ENCODE measurements at places on chromosomes 2 and 18. TPM values are rescaled to one million over a fixed set of nuclear protein-coding genes. Genes with fewer than 3 reads are reported as not detected.

GRCh38 chr2:62287899-62288880 is 92.3 kb downstream of the B3GNT2 start:
- DNase-seq: peak; percentile 88

GRCh38 chr2:120659275-120659977 is 76.2 kb upstream of the GLI2 start:
- DNase-seq: no peak

CPLX4 gene
- not detected for total RNA-seq

DNA sequence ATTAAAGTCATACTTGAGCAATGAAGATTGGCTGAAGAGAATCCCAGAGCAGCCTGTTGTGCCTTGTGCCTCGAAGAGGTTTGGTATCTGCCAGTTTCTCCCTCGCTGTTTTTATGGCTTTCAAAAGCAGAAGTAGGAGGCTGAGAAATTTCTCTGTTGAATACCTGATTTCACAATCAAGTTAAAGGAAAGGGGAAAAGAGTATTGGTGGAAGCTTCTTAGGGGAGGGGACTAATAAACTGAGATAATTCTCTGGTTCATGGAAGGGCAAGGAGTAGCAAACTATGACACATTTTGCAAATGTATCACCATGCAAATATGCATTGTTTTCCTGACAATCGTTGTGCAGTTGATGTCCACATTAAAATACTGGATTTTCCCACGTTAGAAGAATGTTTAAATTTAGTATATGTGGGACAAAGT is at the start of gene IL1B:
IL1B (minus strand) TSS at position 85 of the 423 bp plus-strand sequence. CDS start 550 bp downstream, outside the sequence.
- no peak for DNase-seq

DNA sequence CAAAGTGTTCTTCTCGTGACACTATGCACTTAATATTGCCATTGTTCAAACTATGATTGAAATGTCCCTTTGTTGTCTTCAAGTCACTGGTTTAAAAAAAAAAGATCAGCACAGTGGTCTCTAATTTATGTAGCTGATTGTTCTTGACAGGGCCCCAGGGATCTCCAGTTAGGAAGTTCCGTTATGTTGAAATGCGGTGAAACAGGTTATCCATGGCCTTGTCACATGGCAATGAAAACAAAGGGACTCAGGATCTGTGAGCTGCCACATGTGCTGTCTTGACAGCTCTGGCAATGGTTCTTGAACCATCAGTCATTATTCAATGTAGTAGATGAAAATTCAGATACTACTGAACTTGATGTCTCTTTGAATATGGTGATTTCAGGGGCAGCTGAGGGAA is 147.4 kb downstream of the SETBP1 start:
- DNase-seq: no peak

DNA sequence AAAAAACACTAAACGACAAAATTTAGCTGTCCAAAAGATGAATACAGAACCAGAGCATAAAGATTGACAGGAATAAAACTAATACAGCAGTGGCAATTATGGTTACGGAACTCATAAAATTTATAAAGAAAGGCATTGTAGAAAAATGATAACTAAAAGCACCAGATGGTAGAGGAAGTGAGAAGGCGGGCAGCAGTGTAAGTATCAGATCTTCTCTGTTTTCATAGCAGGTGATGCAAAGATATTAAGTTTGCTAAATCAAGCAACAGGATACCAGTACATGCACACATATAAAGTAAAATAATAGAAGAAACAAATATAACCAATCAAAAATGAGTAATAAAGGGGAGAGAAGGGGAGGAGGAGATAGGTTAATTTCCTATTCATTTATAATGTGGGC is 103.9 kb upstream of the MEX3C start:
- no peak for DNase-seq

DNAJC27 gene
- total RNA-seq: 8.7 TPM

DNA sequence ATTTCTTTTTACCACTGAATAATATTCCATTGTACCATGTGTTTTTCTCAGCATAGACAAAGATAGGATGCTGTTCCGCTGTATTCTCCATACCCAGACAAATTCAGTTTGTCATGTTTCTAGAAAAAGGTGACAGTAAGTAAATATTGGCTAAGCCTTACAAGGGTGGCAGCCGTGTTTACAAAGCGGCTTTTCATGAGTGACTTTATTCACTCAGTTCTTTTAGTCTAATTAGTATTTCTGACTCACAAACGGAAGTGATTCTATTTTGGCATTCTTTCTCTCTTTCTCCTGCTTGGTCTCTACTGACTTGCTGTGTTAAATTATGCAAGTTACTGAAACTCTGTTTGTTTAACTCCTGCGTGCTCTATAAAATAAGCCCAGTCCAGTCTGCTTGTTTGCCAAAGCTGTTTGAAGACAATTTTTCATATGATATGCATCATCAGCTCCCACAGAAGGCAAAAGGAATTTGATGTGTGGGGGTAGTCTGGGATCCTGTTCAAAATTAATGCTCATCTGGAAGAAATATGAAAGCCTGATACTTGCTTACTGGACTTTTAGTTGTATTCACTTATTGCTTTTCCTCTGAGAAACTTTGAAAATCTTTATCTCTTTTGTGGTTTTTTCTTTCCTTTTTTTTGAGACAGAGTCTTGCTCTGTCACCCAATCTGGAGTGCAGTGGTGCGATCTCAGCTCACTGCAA is 2.3 kb upstream of the PLEKHH2 start:
- no peak for DNase-seq

DNA sequence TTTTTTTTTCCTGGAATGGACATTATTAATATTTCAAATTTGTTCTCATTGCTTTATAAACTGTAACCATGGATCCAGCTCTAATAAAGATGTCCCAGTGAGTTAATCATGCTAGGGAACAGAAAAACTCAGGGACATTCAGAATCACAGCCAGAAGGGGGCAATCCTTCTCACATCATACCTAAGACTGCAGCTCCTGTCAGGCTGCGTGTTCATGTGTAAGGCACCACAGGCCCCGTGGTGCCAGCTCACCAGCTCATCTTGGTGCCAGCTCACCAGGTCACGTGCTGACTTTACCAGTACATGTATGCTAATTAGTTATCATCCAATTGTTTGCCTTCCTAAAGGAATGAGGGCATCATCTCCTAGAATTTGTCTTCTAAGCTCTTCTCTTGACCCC is 84.7 kb upstream of the NEDD4L start:
- peak; percentile 44 for DNase-seq

DNA sequence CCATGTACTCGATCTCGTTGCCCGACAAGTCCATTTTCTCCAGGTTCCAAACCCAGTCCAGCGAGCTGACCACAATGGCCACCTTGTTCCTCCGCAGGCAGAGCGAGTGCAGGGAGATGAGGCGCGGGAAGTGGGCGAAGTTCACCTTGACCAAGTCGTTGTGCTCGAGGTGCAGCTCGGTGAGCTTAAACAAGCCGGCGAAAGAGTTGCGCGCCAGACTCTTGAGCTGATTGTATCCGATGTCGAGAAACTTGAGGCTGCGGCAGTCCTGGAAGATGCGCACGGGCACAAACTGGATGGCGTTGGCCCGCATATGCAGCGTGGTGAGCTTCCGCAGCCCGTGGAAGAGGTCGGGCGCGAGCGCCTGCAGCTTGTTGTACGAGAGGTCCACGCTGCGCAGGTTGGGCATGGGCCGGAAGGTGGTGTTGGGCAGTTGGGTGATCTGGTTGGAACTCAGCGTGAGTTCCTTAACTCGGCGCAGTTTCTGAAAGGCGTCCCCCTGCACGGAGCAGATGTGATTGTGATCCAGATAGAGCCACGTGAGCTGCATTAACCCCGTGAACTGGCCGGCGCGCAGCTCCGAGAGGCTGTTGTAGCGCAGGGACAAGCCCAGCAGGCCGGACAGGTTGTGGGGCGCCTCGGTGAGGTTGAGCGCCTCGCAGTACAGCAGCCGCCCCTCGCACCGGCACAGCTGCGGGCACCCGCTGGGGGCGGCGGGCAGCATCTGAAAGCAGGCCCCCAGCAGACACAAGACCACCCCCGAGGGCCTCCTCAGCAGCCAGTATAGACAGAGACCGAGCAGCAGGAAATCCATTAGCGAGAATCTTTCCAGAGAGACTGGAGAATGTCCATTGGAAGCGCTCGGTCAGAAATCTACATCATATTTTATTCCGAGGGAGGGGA is 1.3 kb downstream of the LRRTM1 start:
- DNase-seq: no peak

DNA sequence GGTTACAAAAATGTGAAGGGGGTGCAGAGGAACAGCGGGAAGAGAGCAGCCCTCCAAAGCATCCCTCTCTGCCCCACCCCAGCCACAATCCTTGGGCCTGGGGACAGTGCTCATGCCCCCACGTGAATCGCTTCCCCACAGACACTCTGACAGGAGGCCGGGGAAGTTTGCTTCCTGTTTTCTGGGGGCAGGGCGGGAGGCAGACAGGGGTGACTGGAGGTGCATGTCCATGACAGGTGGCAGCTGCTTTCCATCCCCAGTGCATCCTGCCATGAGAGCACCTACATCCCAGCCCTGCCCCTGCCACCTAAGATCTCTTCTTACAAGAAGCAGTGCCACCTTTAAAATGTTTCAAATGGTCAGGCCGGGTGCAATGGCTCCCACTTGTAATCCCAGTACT is 47.2 kb upstream of the UBE2F start:
- DNase-seq: no peak

DNA sequence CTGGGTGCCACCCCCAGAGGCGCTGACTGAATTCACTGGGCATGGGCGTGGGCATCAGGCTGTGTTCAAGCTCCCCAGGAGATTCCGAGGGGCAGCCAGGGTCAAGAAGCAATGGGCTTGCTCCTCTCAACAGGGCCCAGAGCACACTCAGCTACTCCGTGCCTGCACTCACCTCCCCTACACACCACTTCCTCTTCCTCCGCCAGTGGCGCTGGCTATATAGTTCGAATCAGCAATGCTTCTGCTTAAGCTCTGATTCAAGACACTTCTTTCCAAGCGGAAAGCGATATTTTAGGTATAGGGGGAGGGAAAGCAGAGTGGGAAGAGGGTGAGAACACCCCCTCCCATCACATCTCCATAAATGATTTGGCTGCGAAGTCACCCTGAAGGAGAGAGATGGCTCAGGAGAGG is 42.1 kb downstream of the CRACDL start:
- no peak for DNase-seq

DNA sequence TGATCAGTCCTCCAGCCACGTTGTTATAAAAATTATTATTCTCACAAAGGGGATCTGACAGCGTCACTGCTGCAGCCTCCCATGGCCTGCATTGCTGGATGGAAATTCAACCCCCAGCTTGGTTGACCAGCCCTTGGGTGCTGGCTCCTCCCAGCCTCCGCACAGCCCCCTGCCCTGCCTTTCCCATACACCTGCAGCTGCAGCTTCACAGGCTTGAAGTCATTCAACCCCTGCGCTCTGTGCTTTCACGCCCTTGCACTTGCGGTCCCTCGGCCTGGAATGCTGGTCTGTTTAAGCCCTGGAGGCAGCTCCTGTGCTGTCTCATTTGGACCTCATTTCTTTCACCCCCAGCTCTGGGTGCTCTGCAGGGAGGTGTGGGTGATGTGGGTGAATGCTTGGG is 860 bp upstream of the CD8A start:
- DNase-seq: no peak

GRCh38 chr18:36872329-36872728 is 43.4 kb downstream of the KIAA1328 start:
- no peak for DNase-seq

GRCh38 chr2:65071499-65072180 is 15.4 kb downstream of the CEP68 start:
- DNase-seq: no peak

- no peak for DNase-seq
Observed at GRCh38 chr18:46166261-46166970, 62.2 kb downstream of the HAUS1 start.

SP140 gene
- 0.44 TPM for total RNA-seq

DNA sequence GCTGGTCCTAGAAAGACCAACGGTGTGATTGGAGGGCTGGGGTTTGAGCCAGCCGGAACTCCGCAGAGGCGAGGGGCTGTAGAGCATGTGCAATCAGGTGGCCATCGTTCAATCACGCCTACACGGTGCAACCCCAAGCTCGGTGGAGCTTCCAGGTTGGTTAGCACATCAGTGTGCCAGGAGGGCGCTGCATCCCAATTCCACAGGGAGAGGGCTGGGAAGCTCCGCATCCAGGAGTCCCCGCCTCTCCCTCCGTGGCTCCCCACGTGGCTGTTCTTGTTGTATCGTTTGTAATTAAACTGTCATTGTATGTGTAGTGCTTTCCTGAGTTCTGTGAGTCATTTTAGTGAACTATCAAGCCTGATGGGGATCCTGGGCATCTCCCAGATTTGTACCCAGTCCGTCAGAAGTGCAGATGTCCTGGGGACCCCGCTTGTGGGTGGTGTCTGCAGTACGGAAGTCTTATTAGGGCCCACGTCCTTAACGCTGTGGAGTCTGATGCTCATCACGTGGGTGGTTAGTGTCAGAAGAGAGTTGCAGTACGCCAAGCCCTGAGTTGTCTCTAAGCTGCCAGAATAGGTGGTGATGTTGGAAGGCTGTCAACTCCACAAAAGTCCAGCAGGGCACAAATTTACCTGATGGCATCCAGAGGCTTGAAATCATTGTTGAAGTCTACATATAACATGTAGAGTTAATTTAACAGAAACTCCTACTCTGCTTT is 20.6 kb upstream of the AMMECR1L start:
- no peak for DNase-seq

GAREM1 gene
- total RNA-seq: 9.6 TPM

CFAP221 gene
- 2.4 TPM for total RNA-seq

REG1A gene
- total RNA-seq: 1.4 TPM

TNP1 gene
- total RNA-seq: not detected

Measured in right cardiac atrium (tissue), 5 donors.